Activated naive CD8-positive, alpha-beta T cell treated with anti-CD3 and anti-CD28 coated beads, Interleukin-2, amount 10 ng/mL, durations not matched to agents 7 days and 5 days (primary cell): ENCODE measurements at places on chromosomes 12 and 14.

DNA sequence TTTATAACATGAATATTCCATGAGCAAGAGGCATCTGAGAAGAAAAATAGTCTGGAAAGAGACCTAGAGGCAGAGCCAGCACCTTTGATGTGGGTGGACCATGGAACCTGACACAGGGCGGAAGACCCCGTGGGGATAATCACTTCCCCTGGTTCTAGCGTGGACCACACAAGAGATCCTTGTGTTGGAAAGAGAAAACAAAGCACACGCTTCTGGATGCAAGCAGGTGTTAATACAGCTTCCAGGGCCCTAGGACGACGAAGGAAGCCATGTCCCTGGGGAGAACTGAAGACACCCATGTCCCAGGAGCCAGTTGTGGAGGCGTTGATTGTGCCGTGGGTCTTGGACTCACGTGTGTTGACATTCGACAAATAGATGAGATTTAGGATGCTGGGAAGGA, 102.9 kb downstream of the ADGRD1 start:
- peaks cover 22% of the 10 kb centered on the region for H3K4me1 ChIP-seq
- H3K27ac ChIP-seq = no peak overlapping the region
- H3K36me3 ChIP-seq = no peaks in the 10 kb centered on the region
- H3K4me3 ChIP-seq = no peak overlapping the region

DNA sequence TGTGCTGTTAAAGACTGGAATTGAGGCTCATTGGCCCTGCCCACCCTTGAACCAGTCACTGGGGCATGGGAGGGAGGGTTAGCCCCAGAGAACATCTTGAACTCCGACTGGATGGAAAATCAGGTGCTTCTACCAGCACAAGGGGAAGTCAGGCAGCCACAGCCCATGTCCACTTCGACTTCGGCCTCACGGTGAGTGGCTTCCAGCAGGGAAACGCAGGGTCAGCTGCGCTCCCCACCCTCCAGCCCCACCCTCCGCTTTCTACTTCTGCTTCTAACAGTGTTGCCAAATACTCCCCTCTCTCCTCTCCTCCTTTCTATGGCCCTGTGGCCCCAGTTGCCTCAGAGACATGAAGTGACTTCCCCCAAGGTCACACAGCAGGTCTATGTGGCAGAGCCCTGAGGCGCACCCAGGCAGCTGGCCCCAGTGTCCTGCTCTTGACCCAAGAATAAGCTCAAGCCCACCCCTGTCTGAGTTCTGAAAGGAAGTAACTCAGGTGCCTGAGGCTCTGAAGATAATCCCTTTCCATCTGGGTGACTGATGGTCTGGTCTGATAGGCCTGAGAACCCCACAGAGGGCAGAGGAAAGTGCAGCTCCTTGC, 11.9 kb upstream of the SH2B3 start:
- peaks cover 9% of the 10 kb centered on the region for H3K27me3 ChIP-seq
- H3K27ac ChIP-seq = peak overlapping the region; percentile 60
- no peak overlapping the region for H3K4me3 ChIP-seq
- DNase-seq = no peak

DNA sequence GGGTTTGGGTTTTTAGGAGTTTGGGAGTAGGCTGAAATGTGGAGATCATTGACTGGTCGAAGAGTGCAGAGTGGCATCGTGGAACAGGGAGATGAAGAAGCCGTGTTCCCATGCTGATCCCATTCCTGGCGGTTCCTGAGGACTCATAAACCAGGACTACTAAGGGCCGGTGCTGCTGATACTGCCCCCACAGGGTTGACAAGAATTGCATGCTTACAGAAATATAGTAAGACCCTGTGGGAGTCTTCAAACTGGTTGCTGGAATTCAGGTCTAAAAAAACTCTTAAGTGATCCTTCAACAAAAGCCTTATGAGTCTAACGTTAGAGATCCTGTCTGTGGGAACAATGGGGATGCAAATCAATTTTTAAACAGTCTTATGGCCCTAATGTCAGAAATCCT, 64.0 kb upstream of the ARHGAP5 start:
- no peaks in the 10 kb centered on the region for H3K36me3 ChIP-seq
- no peak overlapping the region for H3K27ac ChIP-seq
- H3K4me3 ChIP-seq = no peak overlapping the region
- DNase-seq = no peak
- peaks cover 11% of the 10 kb centered on the region for H3K27me3 ChIP-seq
- no peaks in the 10 kb centered on the region for H3K4me1 ChIP-seq

- no peaks in the 10 kb centered on the region for H3K27me3 ChIP-seq
- H3K27ac ChIP-seq = no peak overlapping the region
- H3K36me3 ChIP-seq = peaks cover 8% of the 10 kb centered on the region
- no peak overlapping the region for H3K4me3 ChIP-seq
- no peak for DNase-seq
- peaks cover 2% of the 10 kb centered on the region for H3K4me1 ChIP-seq
Observed at GRCh38 chr12:120095331-120095730, 21.2 kb downstream of the RAB35 start.

DNA sequence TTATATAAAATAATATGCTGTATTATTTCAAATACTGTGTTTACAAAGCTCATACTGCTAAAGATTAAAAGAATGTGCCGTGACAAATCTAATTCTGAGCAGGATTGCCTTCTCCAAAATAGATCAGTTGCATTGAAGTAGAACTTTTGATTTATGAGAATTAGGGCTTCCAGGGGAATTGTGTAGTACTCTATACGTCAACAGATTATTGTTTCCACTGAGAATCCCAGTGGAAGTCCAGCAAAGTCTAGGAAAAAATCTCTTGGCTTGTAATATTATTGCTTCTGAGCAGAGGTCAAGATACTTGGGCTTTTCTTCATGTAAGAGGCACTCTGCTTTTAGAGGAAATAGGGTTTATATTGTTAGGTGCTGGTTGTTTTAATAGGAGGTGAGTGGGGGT, 133.9 kb downstream of the TRHDE start:
- H3K4me3 ChIP-seq = no peak overlapping the region
- H3K4me1 ChIP-seq = no peaks in the 10 kb centered on the region
- DNase-seq = no peak
- H3K27ac ChIP-seq = no peak overlapping the region

DNA sequence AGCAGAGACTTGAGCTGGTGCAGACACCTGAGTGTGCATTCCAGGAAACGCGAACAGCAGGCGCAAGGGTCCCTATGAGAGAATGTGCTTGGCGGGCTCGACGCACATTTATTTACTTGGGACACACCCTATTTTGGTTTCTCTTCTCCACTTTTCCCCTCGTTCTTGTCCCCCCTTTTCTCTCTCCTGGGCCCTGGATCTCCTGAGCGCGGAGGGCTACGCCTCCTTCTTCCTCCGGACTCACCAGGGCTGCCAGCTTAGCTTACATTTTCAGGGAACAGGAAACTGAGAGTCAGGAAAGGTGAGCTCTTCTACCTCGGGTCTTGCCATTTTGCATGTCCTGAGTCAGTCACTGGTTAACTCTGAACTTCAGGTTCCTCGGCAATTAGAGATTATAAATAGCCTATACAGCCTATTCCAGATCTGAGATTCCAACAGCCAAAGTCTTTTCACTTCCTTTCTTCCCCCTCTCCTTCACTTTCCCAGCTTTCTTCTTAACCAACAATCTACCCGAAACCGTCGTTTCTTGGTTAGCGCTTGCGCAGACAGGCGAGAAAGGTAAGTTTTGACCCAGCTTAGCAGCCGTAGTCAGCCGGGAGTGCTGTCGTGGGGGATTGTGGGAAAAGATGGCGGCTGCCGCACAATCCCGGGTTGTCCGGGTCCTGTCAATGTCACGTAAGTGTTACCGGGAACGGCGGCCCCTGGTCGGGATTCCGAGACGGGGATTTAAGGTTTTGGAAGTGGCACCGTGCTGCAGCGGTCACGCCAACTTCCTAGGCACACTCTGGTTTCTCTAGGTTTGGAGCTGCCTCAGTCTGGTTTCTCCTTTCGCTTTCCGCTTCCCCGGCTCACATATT, at the start of the genes AKAP3 and NDUFA9:
TSS of gene AKAP3 (minus strand) at position 551 of the 857 bp plus-strand sequence. CDS start 10,855 bp downstream, outside the sequence.
TSS of gene NDUFA9 (plus strand) at position 614 of the 857 bp plus-strand sequence. CDS start at position 627, 13 bp downstream.
- H3K4me1 ChIP-seq = peaks cover 34% of the 10 kb centered on the region
- peaks cover 3% of the 10 kb centered on the region for H3K36me3 ChIP-seq
- peak; percentile 80 for DNase-seq
- H3K27me3 ChIP-seq = no peaks in the 10 kb centered on the region
- peak within 1 kb of the TSS; percentile 96 for H3K27ac ChIP-seq
